CD4-positive, alpha-beta T cell (primary cell): ENCODE measurements at places on chromosomes 5 and 9. TPM values are rescaled to one million over a fixed set of nuclear protein-coding genes. Genes with fewer than 3 reads are reported as not detected.

Gene WDR38
- not detected for total RNA-seq

- DNase-seq, result no peak
These were observed 7.7 kb downstream of the AMBP start for GRCh38 chr9:114070188-114071103.

Gene GMCL2
- not detected for total RNA-seq

DNA sequence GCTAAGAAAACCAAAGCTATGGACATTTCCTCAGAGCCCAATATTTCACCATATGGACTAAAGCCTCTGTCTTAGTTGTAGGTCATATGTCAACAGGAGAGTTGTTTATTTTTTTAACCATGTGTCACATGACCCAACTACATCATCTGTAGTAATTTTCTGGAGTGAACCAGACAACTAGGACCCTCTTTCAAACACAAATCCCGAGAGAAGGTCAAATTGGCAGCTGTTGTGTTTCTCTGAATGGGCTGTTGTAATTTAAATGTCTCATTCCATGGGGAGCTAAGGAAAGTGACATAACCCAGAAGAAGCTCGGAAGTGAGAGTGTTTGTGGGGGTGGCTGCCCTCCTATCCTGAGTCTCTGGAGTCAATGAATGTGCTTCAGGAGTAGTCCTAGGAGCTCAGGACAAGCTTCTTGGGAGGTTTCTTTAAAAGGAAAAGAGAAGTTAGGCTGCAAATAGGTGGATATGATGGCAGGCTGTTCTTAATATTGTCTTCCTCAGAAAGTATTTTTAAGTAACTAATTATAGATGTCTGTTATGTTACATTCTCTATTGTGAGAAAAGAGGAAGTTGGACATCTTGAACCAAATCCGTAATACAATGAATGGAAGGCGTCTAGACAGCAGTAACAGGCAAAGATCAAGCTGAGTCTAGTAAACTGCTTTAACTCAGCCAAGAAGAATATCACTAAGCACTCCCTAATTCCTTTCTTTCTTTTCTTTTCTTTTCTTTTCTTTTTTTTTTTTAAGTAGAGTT lies 50.1 kb downstream of the TMEM167A start:
- DNase-seq, result no peak

Gene CD274
- total RNA-seq, result 5.3 TPM

Gene SET
- 241 TPM for total RNA-seq

DNA sequence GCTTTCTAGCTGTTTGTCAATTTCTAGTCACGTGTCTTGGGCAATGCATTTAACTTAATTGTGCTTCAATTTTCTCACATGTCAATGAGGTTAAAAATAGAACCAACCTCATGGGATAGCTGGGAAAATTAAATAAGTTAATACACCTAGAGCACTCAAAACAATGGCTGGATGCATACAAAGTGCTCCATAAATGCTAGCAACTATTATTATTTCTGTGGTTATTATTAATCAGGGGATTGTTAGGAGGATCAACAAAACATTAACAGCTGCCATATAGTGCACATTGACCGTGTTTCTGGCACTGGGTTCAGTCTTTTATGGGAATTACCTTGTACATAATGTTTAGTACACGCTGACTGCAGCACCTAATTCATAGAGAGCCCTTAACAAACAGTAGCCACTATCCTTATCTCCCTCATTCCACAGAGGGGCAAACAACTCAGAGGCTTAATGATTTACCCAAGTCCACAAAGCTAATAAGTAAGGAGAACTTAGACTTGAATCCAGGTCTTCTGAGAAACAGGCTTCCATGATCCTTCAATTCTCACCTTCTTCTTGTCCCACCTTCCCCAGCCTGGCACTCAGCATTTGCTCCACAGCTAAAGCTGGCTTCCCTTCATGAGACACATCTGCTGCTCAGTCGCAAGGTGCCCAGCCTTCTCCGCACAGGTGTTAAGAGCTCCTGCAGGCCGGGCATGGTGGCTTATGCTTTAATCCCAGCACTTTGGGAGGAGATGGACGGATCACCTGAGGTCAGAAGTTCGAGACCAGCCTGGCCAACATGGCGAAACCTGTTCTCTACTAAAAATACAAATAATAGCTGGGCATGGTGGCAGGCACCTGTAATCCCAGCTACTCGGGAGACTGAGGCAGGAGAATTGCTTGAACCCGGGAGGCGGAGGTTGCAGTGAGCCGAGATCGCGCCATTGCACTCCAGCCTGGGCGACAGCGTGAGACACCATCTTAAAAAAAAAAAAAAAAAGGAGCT lies 137.4 kb upstream of the ABCA1 start:
- DNase-seq, result no peak

Gene MEF2C
- 0.87 TPM for total RNA-seq

GRCh38 chr5:140130949-140131733 lies 5.4 kb downstream of the IGIP start:
- DNase-seq, result no peak

Gene EPB41L4B
- not detected for total RNA-seq

DNA sequence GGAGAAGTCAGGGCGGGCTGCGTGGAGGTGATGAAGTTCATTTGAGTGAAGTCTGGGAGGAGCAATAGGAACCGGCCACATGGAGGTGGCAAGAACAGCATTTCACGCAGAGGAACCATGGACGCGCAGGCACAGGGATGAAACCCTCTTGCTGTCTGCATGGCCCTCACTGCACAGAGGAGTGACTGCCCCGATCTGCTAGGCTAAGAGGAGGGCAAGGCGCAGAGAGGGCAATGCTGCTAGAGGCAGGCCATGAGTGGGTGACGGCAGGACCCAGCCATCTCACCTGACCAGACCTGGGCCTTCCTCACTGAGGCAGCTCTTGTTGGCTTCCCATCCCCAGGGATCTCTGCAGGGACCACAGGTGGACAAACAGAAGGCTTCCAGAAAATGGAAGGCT lies 90.3 kb downstream of the BARX1 start:
- no peak for DNase-seq

Gene ANKRD31
- total RNA-seq, result 0.56 TPM
